ENCODE measurements at places on chromosomes 12 and 14. TPM values are rescaled to one million over a fixed set of nuclear protein-coding genes. Genes with fewer than 3 reads are reported as not detected.

USP5 gene
- total RNA-seq: 87.6 TPM

LALBA gene
- total RNA-seq: not detected

PZP gene
- not detected for total RNA-seq

ATL1 gene
- total RNA-seq: 5.0 TPM

TPH2 gene
- not detected for total RNA-seq

CLEC4A gene
- total RNA-seq: not detected

GLIPR1L1 gene
- not detected for total RNA-seq

KCNH3 gene
- total RNA-seq: 3.0 TPM

LBHD2 gene
- total RNA-seq: 0.18 TPM

GUCY2C gene
- 0.06 TPM for total RNA-seq

FIGNL2 gene
- total RNA-seq: 0.38 TPM

HOXC6 gene
- total RNA-seq: 5.0 TPM

SCYL2 gene
- 25.5 TPM for total RNA-seq

DEPDC4 gene
- total RNA-seq: 2.0 TPM

PLEKHG7 gene
- total RNA-seq: not detected

C12orf75 gene
- total RNA-seq: 136 TPM

HOXC12 gene
- total RNA-seq: not detected

SLC25A21 gene
- 0.89 TPM for total RNA-seq

GLIPR1 gene
- total RNA-seq: 37.0 TPM

TSPAN11 gene
- total RNA-seq: 0.03 TPM

FRMD6 gene
- 40.0 TPM for total RNA-seq

ZFHX2 gene
- total RNA-seq: 1.5 TPM

NRXN3 gene
- total RNA-seq: 0.97 TPM

C12orf56 gene
- total RNA-seq: not detected

CRIP2 gene
- 101 TPM for total RNA-seq

TEX22 gene
- 0.20 TPM for total RNA-seq

RIN3 gene
- 25.1 TPM for total RNA-seq

KRT85 gene
- total RNA-seq: not detected

LRRC10 gene
- total RNA-seq: not detected

BEGAIN gene
- total RNA-seq: 10.0 TPM

ABCD2 gene
- not detected for total RNA-seq

SLC7A7 gene
- total RNA-seq: 9.8 TPM

TOMM20L gene
- not detected for total RNA-seq

TAS2R19 gene
- total RNA-seq: not detected

GRIP1 gene
- 3.3 TPM for total RNA-seq

SLC6A12 gene
- total RNA-seq: 1.0 TPM

SLC25A47 gene
- not detected for total RNA-seq

IQSEC3 gene
- total RNA-seq: 0.01 TPM

UNG gene
- total RNA-seq: 94.6 TPM

ABHD12B gene
- not detected for total RNA-seq

GPHB5 gene
- not detected for total RNA-seq

CYP27B1 gene
- total RNA-seq: 2.1 TPM

SMIM41 gene
- not detected for total RNA-seq

SERPINA9 gene
- total RNA-seq: 0.13 TPM
